Stimulated activated CD8-positive, alpha-beta memory T cell treated with anti-CD3 and anti-CD28 coated beads, Interleukin-4, amount 100 ng/mL, for 4 hours (primary cell): ENCODE measurements at places on chromosomes 6 and 20.

DNA sequence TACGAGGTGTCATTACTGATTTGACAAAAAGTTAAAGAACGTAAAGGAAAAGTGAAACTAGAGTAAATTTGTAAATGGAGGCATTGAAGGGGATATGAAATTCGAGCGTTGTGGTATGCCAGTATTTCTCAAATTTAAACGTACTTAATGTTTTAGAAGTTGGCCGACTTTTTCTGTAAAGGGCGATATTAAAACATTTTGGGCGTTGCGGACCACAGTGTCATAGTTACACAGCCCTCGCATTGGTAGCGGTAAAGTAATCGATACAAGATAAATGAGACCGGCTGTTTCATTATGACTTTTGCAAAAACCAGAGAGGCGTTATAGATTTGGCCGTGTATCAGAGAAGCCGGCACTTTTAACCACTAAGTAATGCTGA lies 39.6 kb downstream of the OR2B2 start:
- no peak for DNase-seq

- no peak for DNase-seq
These were observed 114.3 kb downstream of the THBS2 start for GRCh38 chr6:169139179-169139971.

DNA sequence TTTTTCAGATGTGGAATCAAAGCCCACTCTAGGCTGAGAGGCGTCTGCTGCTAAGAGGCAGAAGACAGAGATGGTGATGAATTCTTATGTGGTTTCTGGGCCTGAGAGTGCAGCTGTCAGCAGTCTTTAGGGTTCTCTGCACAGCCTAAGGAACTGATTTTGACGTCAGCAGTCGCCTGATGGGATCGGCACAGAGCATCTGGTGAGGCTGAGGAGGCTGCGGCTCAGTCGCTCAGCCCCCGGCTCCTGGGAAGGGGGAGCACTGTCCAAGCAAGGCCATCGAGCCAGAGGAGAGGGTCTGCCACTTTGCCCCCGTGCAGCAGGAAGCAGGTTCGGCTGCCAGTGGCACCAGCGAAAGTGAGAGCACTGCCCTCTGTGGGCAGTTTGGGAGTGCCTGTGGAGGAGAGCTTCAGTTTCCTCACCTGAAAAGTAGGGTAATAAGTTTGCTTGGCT lies 92.5 kb downstream of the TCP11 start:
- no peak for DNase-seq

- DNase-seq, result no peak
These were observed at the start of gene ELOVL2 for GRCh38 chr6:11043961-11044711. Gene ELOVL2, minus strand, starts transcription at chr6:11044305. Its CDS starts 75 bp downstream, at chr6:11044230.

DNA sequence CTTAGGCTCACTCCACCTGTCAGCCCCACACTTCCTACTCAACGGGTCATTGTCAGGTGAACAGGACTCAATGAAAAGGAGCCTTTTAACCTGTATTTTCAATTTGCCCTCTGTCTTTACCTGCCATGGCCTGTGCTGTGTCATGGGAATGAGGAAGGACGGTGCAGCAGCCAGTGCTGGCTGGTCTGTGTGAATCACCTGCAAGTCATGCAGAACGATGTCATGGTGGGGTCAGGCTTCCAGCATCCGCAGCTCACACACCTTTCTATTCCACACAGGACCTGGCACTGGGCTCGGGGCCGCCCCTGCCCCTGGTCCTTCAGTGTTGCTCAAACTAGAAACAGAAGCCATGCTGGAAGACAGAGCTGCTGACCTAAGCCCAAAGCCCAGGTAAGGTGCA lies 188.7 kb upstream of the GMDS start:
- DNase-seq, result no peak

- no peak for DNase-seq
These were observed 125.3 kb downstream of the SASH1 start for GRCh38 chr6:148467926-148468325.

DNA sequence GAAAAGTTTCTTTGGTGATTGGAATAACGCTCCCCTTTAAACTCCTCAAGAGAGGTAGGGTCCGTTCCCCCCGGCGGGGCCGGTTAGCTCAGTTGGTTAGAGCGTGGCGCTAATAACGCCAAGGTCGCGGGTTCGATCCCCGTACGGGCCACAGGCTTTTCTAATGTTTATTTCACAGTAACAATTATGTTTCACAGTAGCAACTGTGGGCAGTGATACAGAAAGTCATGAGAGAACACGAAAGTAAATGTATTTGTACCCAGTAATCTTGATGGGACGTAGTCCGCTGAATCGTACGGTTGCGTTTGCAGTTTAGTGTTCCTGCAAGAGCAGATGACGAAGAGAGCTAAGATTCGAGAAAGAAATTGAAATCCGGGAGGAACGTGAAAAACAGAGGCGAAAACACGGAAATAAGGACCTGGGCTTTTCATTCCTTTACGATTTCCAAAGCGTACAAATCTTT lies 505.5 kb downstream of the PRIM2 start:
- no peak for DNase-seq

- DNase-seq, result no peak
These were observed 493.7 kb upstream of the SULF2 start for GRCh38 chr20:48278961-48279481.

GRCh38 chr20:50151034-50151743 lies 2.3 kb downstream of the PEDS1 start:
- DNase-seq, result no peak

DNA sequence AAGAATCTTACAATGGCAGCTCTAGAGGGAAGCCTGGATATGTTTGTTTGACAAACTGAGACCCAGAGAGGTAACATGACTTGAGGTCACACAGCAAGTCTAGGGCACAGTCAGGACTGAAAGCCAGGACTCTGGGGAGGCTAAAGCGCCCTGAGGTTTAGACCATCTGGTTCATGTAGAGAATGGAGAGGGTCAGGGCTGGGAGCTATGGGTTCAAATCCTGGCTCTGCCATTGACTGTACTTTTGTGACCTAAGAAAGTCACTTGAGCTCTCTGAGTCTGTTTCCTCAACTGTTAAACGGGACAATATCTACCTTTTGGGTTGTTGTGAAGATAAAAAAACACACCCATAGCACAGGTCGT lies 1.1 kb upstream of the TP53INP2 start:
- DNase-seq, result no peak

- DNase-seq, result no peak
These were observed 38.8 kb upstream of the ID1 start for GRCh38 chr20:31566319-31566657.

- DNase-seq, result no peak
These were observed 231.2 kb upstream of the FKBP1C start for GRCh38 chr6:62980093-62980492.

- DNase-seq, result no peak
These were observed 21.3 kb downstream of the PRKN start for GRCh38 chr6:162706232-162706631.

DNA sequence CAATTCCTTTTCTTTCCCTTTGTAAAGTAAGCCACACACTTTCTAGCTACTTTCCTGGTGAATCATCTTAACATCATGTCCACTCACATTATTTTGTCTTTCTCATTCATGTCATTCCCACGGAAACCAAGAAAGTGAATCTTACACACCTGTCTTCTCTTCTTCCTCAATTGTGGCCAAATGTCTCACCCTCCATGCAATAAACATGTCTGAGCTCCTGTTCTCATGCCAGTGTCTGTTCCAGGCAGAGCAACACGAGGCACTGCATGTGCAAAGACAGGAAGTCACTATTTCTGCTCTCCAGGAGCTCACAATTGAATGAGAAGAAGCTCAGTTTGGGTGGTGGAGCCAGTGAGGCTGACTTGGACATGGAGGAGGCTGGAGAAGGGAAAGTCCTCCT lies 29.0 kb upstream of the TMEM244 start:
- no peak for DNase-seq

DNA sequence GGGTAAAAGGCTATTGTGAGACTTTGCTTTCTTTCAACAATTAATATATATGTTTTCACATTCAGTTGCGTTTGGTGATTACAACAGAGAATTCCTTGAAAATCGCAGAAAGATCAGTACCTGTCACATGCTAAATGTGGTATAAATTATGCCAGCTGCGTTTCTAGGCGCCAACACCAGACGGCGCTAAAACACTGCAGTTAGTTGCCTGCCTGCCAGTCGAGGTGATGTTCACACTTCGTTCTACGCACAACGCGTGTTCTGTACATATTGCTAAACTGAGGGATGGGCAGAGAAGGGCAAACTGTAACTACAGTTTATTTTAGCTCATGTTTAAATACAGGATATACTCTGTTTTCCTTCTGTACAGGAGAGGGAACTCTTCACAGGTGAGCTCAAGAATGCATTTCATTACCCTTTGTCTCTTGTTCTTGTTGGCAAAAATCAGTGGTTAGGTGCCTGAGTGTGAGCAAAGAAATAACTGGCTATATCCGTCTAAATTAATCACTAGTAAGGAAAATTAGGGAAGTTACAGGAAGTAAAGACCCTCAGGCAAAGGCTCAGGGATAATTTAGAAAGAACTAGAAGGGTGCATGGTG lies 100.1 kb upstream of the RGS17 start:
- DNase-seq, result no peak

DNA sequence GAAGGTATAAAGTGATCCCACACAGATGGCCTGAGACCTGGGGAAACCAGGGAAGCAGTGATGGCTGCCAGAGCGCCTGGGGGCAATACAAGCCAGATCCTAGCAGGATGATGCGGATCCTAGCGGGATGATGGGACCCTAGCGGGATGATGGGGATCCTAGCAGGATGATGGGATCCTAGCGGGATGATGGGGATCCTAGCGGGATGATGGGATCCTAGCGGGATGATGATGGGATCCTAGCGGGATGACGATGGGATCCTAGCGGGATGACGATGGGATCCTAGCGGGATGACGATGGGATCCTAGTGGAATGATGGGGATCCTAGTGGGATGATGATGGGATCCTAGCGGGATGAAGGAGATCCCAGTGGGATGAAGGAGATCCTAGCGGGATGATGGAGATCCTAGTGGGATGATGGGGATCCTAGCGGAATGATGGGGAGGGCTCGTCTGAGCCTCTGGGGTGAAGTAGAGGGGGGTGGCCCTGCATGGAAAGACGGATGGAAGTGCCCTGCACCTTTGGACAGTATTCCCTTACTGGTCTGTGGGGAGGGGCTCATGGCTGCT lies 44.2 kb upstream of the CDH22 start:
- no peak for DNase-seq
